Astrocyte (in vitro differentiated cells and primary cell): ENCODE measurements at places on chromosomes 2 and 18.

DNA sequence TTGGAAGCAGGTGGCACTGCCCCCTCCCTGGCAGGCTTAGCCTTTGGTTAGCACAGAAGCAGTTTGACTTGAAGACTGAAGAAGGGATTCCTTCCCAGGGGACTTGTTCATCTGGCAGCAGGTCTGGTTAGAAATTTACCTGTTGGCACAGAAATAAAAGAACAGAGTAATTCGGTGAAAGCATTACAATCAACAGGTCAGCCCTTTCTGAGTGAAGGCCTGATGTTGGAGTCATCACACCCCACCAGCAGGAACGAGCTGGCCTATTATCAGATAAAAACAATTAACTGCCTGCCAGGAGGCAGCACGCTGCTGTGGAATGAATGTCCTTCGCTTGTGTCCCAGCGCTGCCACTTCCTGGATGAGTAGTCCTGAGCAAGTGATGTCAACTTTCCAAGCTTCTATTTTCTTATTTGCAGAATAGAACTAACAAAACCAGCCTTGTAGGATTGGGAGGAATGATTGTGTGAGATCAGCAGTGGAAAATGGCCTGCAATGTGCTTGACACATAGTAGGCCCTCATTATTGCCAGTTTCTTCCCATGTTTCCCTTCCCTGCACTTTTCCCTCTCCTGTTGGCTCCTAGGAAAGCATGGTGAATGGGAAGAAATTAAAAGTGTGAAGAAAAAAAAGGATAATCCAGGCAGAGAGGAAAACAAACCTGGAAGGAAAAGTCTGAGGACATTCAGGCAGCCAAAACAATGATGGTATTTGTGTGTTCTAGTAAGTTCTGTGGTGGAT lies 29.0 kb downstream of the LGALSL start:
- DNase-seq: peak; percentile 18

DNA sequence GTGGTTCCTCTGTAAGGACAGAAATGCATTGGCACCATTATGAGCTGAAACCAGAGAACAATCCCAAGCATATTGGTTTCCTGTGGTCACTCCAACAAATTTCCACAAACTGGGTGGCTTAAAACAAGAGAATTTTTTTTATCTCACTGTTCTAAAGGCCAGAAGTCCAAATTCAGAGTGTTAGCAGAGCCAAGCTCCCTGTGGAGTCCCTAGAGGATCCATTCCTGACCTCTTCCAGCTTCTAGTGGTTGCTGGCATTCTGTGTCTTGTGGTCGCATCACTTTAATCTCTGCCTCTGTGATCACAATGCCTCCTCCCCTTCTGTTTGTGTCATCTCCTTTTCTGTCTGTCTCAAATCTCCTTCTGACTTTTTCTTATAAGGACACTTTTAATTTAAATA lies 380.3 kb downstream of the NYAP2 start:
- DNase-seq: peak; percentile 8

DNA sequence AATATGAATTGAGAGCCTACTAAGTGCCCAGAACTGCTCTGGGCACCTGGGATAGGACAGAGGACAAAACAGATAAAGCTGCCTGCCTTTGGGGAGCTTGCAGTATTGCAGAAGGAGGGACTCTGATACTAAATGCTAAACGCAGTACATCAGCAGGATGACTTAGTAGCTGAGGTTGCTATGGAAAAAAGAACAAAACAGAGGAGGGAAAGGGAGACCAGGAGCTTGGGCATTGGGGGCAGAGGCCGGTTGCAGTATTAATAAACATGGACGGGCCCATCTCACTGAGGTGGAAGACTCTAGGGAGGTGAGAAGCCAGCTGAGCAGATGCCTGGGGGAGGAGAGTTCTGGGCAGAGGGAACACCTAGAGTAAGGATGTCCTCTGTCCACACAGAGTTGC lies 66.1 kb upstream of the SP3 start:
- no peak for DNase-seq

GRCh38 chr2:15560140-15560987 lies 770 bp downstream of the NBAS start:
- peak; percentile 24 for DNase-seq
